MCF 10A (cell line): ENCODE measurements at places on chromosomes 1 and 21.
A peak's percentile ranks its signal among the peaks of the same experiment; 100 is the strongest.

GRCh38 chr1:225254676-225255075 is 173.2 kb downstream of the LBR start:
- no peak for DNase-seq

DNA sequence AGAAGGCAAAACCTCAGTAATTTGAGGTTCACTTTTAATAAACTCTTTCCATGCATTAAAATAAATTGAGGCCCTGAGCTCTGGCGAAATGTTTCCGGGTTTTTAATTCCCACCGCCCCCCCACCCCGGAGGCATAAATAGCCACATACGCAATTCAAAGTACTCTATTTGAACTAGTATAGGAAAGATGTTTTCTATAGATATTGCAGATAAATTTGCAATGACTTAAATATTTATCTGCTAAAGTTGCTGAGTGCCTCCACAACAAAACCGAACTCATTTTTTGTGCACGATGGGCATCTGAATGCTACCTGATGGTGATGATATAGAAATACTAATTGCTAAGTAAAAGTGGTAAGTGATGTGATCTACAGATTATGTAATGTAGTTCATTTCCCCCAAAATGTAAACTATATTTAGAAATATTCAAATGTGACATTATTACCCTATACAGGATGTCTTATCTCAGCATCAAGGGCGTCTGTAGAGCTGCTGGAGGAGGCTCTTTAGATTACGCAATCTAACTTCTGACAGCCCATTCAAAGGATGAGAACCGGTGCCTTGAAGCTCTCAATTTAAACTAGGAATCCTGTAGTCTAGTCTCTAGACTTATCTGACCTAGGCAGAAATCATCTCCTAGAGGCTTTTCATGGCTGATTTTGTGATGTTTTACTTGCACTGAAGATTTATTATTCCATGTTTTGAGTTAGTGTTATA is 8.5 kb downstream of the IRF2BP2 start:
- peak; percentile 72 for DNase-seq

- DNase-seq, result no peak
Measured at GRCh38 chr1:246338546-246338945, 168.5 kb downstream of the SMYD3 start.

GRCh38 chr21:33947451-33948095 is 32.0 kb upstream of the ATP5PO start:
- DNase-seq, result peak; percentile 98

- no peak for DNase-seq
Measured at GRCh38 chr1:88867743-88868521, 23.4 kb downstream of the GTF2B start.

DNA sequence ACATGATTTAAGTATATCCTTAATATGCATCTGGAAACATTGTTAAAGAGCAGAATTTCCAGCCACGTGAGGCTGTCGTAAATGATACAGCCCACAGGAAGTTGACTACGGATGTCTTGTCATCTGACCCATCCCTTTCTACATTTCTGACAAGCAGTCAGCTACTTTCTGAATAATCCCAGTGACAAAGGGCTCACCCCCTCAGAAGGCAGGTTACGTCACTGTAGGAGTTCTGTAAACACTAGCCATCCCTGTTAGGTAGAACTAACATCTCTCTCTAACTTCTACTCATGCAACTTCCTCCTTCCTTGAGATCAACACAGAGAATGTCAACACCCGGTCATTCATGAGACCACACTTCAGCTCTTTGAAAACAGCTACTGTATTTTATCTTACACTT is 259.2 kb downstream of the GREM2 start:
- DNase-seq, result peak; percentile 35

- peak; percentile 46 for DNase-seq
Measured at GRCh38 chr1:39954324-39954869, 548 bp upstream of the MFSD2A start.

GRCh38 chr1:209873067-209873799 is 45.5 kb downstream of the UTP25 start:
- DNase-seq, result peak; percentile 75

GRCh38 chr1:112806090-112806642 is 91.0 kb upstream of the PPM1J start:
- DNase-seq, result no peak

GRCh38 chr1:222788402-222789156 is 26.3 kb upstream of the DISP1 start:
- peak; percentile 73 for DNase-seq

DNA sequence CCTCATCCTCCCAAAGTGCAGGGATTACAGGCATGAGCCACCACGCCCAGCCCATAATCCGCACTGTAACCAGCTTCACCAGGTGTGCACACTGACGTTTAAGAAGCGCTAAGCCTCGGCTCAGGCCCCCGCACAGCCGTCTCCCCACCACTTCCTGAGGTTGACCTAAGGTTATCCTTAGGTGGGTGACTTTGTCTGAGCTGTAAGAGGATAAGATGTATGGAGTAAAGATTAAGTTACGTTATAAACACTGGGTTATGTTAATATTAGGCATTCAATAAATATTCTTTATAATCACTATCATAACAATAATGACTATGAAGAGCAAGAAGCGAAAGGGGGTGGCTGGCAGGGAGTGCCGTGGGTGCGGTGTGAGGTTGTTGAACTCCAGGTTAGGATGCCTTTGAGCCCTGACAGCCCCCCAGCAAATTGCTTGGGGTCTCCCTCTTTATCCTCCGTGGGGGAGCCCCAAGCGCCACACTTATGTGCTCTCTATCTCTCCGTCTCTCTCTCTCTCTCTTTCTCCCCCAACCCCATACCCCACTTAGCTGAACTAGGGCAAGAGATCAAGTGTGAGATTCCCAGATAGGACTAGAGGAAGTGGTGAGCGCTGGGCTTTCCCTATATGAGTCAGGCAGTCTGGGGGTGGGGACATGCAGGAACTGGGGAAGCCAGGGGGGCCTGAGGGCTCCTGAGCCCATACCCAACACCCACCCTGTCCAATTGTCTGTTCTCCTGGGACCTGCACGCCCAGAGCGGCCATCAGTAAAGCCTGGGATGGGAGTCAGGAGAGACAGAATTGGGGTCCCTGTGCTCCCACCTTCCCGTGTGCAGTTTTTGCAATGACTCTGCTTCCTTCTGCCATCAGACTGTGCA is 7.6 kb downstream of the EFHD2 start:
- DNase-seq, result peak; percentile 91

GRCh38 chr1:222736972-222737371 is at the start of gene FAM177B:
Gene FAM177B, plus strand, starts transcription at chr1:222737202. Its CDS starts 9,344 bp downstream, at chr1:222746546.
- peak; percentile 21 for DNase-seq

GRCh38 chr21:44442266-44443125 is 12.8 kb upstream of the LRRC3 start:
- no peak for DNase-seq

DNA sequence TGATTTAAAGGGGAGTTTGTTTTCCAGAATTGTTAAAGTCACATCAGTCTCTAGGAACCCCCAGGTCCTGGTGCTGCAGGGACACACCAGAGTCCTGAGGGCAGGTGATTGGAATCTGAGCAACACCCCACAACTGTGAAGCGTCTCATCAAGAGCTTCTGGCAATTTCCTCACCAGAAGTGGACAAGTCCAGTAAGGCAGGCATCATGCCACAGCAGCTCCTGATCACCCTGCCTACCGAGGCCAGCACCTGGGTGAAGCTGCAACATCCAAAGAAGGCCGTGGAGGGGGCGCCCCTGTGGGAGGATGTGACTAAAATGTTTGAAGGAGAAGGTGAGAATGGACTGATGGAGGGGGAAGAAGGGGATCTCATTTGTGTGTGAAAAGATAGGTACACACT is 2.1 kb downstream of the ZFP69 start:
- DNase-seq, result no peak

DNA sequence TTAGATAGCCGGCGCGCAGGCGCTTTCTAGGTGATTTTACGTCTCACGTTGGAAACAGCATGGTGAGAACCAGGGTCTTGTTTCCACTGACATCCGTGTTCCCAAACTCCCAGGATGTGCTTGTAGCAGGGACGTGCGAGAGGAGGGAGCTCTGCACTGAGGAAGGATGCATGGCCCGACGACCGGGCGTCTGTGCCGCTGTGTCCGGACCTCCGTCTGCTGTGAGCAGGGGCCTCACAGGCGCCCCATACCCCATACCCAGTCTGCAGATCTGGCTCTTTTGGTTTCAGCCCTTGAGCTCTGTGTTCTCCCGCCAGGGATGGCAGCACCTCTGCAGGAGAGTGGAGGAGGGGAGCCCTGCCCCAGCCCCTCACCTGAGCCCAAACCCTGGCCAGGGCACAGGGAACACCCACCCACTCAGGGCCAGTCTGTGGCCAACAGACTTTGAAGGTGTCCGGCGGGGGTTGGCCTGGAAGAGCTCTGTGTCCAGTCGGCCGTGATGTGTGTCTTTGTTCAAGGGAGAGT is 67.2 kb upstream of the COL6A1 start:
- DNase-seq, result no peak

GRCh38 chr1:3331564-3331963 is 122.9 kb upstream of the ARHGEF16 start:
- no peak for DNase-seq

DNA sequence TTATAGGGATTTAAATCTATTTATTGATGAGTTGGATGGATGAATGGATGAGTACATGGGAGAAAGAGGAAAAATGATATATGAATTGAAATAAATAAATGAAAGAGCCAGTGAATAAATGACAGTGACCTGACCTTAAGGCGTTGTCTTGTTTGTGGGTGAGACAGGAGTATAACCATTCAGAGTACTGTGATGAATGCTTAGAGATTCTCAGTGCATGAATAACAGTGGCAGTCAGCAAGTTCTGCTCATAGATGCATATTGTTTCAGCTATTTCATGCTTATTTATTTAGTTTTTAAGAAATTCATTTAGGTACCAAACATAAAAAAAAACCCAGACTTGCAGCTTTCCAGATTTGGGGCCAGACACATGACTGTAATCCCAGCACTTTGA is 116.4 kb downstream of the FGGY start:
- no peak for DNase-seq

DNA sequence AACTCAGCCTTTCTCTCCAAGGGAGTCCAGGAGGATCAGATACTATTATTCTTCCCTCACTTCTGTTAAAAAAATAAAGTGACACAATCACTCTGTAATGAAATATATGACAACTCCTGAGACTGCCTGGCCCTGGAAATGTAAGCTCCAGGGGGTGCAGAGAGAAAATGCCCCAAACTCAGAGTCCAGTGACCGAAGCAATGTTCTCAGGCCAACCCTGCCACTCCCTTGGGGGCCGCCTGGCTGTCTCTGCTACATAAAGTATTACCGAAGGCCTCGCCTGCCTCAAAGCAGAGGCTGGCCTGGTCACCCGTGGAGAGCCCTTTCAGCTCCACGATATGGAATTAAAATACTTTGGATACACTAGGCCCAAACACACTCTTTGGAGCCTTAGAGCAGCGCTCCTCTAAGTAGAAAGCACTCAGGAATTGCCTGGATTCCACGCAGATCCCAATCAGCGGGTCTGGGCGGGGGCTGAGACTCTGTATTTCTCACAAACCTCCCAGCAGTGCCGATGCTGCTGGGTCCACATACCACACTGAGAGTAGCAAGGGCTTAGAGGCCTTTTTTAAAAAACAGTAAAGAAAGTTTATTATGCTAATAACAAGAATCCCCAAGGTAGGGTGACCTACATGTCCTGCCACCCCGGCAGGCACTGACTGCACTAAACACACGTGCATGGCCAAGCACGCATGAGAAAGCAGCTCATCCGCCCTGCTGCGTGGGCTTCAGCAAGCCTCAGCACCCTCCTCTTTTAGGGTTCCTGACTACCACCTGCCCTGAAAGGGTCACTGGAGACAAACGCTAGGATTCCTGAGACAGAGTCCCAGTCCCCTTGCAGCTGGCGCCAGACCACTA is 31.1 kb downstream of the TMCO4 start:
- no peak for DNase-seq

- no peak for DNase-seq
Measured at GRCh38 chr1:47444562-47445465, 7.0 kb downstream of the FOXD2 start.

- DNase-seq, result no peak
Measured at GRCh38 chr1:39481289-39481688, 10.1 kb upstream of the BMP8A start.

DNA sequence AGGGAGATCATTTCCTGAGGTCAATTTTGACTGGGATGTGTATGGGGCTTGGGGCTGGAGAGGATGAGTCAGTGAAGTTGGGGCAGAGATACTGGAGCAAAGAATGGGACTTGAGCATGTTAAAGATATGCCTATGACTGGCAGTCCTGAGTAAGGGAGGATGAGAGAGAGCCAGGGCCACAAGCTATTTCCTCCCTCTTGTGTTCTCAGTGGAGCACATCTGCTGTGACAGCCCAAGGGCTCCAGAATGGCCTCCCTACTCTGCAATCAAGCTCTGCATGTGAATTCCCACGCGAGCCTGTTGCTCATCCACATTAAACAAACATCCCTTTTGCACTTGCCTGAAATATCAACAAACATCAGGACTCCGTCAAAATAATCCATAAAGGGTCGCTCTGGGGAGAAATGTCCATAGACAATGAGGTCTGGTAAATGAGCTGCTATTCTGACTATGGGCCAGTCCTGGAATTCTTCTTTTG is 9.2 kb downstream of the ADCY10 start:
- DNase-seq, result peak; percentile 26

GRCh38 chr1:43877101-43877500 is 56.5 kb upstream of the ARTN start:
- no peak for DNase-seq

- DNase-seq, result no peak
Measured at GRCh38 chr21:31482460-31482859, 138.4 kb upstream of the TIAM1 start.

GRCh38 chr1:82593561-82593960 is 792.8 kb downstream of the ADGRL2 start:
- DNase-seq, result no peak

- no peak for DNase-seq
Measured at GRCh38 chr1:12197483-12197880, 30.7 kb downstream of the TNFRSF1B start.

- DNase-seq, result no peak
Measured at GRCh38 chr1:215797859-215798258, 230.8 kb downstream of the KCTD3 start.

GRCh38 chr1:7856345-7856744 is 3.5 kb upstream of the UTS2 start:
- DNase-seq, result no peak

DNA sequence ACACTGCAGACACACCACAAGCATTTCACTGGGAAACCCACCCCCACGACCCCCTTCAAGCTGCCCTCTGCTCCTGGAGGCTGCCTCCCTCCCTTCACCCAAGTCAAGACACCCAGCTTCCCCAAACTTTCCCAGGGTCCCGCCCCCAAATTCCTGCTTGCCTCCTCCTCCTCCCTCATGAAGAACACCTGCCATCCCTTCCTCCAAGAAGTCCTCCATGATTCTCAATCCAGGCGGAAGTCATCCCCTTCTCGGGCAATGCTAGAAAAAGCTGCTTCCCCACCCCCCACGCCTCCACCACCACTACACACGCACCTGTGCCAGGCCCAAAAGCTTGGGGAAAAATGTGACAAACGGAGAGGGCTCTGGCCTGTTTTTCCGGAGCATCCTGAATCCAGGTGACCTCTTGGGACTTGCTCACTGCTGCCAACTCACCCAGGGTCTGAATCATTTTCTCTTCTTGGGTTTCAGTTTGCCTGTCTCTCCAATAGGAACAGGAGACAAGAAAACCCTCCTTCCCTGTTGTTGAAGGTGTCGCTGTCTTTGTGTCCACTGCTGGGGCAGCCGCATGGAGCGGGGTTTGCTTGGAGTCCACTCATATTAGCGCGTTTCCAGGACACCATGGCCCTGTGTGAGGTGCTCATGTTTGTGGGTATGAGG is 101.0 kb upstream of the CASZ1 start:
- peak; percentile 37 for DNase-seq
